ENCODE measurements at places on chromosomes 2 and 18.

DNA sequence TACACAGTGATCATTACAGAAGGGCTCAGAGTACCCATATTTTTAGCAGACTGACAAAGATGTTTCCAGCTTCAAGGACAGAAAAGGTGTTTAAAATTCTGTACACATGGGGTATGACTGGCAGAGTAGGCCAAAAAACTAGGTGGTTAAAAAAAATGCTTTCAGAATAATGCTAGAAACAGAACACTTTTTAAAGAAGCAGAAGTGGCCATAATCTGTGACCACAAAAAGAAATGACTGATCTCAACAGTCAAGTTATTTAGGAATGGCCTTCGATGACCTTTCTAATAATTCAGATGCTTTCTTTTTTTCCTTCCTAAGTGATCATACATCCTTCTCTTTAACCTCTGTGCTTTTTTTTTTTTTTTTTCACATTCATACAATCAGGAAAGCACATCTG lies 4.1 kb upstream of the AQP4 start:
- no peak for DNase-seq

- DNase-seq = no peak
Observed at GRCh38 chr2:96251721-96252292, 14.0 kb downstream of the TMEM127 start.

DNA sequence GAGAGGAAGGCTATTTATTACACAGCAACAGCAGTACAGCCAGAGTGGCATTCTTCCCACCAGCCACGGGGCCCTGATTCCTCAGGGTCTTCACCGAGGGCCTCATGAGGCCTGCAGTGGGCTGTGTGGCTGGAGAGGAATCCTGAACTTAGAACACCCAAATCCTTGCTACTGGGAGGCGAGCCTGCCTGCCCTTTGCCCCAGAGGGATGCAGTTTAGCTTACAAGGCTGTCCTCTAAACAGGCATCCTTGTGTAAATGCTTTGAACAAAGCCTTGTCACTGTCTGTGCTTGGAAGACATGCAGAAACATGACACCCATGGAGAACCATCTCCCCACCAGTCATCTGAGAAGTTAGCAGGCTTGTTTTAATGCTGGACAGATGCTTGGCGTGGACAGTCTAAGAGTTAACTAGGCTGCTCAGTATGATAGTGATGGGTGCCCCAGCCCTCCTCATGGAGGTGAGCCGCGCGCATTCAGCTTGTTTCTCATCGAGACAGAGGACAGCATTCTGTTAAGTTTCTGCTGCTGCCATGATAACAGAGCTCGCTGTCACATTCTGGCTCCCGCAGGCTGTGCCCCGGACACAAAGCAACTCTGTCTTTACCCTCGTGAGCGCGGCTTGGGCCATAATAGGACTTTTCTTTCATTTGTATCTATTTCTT lies 42.9 kb downstream of the ADI1 start:
- no peak for DNase-seq

DNA sequence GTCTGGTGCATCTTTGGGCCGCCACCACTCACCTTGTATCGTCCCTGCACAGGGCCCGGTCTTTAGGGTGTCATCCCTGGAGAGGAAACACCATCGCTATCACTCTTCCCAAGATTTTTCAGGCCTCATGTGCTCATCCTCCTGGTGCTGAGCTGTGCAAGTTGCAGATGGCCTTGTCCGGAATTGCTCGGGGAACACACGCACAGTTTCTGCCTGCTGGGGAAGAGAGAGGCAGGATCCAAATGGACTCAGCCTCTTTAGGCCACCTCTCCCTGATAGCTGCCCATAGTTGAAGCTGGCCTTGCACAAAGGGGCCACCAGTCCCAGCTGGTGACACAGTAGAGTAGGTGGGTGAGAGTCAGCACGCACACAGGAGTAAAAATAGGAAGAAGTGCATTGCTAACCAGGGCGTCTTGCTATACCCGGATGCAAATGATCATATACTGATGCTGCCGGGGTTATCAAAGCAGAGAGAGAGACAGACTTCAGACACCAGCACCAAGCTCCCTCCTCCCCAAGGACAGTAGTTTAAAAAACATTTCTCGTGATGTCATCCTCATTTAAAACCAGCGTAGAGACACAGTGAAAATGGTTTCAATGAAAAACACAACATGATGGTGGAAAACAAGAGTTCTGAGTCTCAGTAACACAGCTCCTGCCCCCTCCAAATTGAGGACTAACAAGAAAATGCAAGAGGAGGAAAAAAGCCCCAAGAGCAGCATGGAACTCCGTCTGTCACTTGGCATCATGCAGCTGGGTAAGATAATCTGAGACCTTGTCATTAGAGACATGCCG lies 147.5 kb upstream of the NCK2 start:
- DNase-seq = no peak

DNA sequence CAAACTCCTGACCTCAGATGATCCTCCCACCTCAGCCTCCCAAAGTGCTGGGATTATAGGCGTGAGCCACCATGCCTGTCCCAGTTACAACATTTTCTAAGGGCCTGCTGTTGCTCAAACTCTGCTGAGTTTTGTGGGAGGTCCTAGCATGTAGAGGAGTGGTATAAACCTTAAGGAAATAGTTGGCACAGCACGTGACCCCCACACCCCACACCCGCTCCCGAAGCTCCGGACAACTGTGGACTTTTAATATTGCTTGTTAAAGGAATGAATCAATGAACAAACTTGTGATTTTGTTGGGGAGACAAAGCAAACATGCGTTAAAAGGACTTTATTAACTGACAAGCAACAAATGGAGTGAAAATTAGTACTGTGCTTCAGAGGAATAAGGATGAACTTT lies 137.8 kb upstream of the GATA6 start:
- DNase-seq = no peak

- no peak for DNase-seq
Observed at GRCh38 chr2:204187229-204188083, 250.9 kb downstream of the ICOS start.

DNA sequence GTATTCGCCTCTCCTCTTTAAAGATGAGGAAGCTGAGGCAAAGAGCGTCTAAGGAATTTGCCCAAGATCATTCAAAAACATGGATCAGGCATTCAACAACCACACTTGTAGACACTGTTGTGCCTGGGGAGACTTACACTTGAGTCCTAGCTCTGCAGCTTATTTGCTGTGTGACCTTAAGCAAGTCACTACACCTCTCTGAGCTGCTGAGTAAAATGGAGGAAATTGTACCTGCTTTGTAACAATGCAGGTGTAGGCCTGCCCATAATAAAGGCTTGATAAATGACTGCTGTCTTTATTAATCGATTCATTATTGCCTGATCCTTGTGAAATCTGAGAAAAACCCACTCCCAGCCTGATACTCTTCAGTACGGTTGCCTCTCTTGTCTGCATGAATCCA lies 30.8 kb downstream of the EN1 start:
- DNase-seq = no peak

DNA sequence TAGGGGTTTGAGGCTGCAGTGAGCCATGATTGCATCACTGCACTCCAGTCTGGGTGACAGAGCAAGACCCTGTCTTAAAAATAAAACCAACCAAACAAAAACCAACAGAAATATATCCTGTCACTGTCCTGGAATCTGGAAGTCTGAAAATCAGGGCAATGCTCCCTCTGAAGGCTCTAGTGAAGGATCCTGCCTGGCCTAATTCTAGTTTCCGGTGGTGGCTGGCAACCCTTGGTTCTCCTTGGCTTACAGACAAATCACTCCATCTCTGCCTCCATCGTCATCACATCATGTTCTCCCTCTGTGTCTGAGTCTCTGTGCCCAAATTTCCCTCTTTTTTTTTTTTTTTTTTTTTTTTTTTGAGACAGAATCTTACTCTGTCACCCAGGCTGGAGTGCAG lies 15.9 kb upstream of the VPS4B start:
- no peak for DNase-seq

- no peak for DNase-seq
Observed at GRCh38 chr2:24972315-24972961, 683 bp upstream of the DNAJC27 start.

- DNase-seq = no peak
Observed at GRCh38 chr2:39893616-39894015, 114.6 kb upstream of the THUMPD2 start.

GRCh38 chr2:163469561-163469962 lies 266.2 kb downstream of the FIGN start:
- no peak for DNase-seq

- no peak for DNase-seq
Observed at GRCh38 chr18:67463829-67464228, 52.7 kb downstream of the DSEL start.

- no peak for DNase-seq
Observed at GRCh38 chr2:61125123-61125710, 36.8 kb upstream of the C2orf74 start.

DNA sequence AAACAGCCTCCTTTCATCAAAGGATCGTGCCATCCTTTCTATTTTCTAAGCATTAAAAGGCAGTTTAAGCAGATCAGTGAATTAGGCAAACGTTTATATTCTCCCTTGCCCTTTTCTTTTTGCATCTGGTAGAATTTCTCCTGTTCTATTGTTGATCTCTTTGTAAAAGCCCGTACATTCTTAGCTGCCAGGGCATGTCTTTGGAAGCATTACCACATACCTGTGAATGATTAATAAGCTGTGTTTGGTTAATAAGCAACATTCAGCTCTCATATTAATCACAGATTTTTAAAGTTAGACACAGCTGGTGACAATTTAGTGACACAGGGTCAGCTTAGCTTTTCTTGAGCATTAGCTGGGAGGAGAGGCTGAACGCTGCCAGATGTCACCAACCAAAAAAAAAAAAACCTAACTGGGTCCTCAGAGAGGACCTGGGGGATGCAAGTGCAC lies 33.8 kb upstream of the CYP1B1 start:
- no peak for DNase-seq

- DNase-seq = no peak
Observed at GRCh38 chr2:108069515-108070310, 83.4 kb downstream of the SLC5A7 start.

GRCh38 chr2:5391362-5391761 lies 300.8 kb upstream of the SOX11 start:
- peak; percentile 42 for DNase-seq

DNA sequence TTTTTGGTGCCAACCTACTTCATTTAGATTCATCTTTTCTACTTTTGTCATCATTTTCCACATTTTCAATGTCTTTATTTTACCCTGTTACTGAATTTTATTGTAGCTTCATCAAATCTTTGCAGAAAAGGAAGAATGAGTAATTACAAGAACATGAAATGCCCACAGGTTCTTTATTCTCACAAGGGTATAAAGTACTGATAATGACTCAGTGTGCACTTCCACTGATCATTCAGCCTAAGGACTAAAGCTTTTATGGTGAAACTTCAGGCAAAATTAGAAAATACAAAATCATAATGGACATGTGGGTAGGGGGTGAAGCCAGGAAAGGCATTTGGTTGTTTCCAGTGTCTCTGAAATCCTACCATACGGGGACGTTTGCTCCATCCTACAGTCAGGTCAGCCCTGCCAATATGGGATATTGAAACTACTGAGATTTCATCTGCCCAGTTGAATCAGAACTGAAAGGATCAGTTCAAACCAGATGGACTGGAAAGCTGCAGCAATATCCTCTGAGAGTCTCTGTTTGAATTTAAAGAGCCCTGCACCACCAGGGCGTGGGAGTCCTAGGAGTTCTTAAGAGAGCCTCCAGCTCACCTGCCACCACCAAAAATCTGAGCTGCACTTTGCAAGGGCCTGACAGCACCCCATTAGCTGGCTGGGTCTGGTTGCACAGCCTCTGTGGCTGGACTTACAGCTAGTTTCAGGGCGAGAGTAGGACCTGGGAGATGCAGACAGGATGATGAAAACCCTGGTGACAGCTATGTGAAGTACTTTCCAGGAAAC lies 390.4 kb downstream of the CMPK2 start:
- DNase-seq = no peak

DNA sequence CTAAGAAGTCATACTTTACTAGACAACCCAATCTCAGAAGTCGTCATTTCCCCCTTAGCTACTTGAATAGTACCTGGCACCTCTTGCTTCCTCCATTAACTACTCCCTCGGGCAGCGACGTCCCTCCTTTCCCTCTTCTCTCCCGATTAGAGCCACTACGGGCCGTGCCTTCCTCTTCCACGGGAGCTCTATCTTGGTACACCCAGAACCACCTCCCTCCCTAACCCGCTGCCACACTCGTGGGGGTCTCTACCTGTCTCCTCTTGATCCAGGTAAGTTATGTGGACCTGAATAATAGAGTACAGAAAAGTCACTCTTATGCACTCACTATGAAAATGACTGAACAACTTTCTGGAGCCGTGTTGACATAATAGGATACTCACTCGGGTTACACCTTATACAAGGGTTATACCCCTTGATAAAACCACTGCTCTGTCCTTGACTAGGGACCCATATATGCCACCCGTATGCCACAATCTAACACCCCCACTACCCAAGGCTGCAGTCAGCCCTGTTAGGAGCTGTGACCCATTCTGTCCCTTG lies 595 bp upstream of the HDHD2 start:
- no peak for DNase-seq

DNA sequence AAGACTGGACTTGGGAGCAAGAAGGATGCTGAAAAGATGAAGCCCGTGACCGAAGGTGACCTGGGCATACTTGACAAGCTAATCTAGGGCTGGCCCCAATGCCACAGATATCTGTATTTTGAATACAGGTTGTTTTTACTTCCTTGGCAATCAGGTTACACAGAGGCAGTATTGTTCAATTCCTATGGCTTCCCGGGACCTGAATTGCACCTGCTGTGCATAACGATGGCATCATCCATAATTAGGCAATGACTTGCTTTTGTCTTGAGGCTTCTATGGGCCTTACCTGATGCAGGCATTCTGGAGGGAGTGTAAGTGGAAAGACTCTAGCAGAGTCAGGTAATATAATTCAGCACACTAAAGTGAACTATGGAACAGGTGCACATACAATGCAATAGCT lies 60.6 kb upstream of the CUL3 start:
- no peak for DNase-seq

GRCh38 chr2:49225126-49225525 lies 70.8 kb upstream of the FSHR start:
- DNase-seq = no peak

DNA sequence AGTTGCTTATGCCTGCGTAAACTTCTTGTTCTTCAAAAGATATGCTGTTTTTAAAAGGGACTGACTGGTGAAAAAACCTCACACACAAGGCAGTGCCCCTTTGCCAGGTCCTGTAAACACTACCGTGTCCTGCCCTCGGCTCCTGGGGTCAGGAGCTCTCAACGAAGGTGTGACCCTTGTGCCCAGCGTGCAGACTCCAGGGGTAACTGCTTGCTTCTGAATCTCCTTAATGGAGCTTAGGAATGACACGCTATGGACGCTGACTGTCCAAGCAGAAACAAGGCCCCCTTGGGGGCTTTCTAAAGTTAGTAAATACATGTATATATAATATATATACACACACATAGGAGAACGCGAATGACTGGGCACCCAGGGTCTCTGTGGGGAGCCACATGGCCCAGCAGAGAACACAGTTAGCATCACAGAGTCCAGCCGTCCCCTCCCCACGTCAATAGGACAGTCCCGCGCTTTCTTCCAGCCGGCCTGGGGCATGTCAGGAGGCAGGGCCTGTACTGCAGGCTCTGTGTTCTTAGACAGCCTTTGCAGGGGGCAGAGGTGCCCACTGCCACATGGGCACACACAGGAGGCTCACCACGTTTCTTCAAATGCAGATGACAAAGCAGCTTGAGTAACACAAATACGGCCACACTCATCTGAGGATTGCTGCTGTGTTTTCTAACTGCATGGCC lies 96.1 kb downstream of the HDAC4 start:
- peak; percentile 31 for DNase-seq

Measured in pancreas (tissue), 10 donors.